Hypothalamus (tissue), 51 donors: ENCODE measurements at places on chromosomes 11 and 22.

- no peak for DNase-seq
These were observed 59.7 kb upstream of the RBFOX2 start for GRCh38 chr22:36088292-36088691.

DNA sequence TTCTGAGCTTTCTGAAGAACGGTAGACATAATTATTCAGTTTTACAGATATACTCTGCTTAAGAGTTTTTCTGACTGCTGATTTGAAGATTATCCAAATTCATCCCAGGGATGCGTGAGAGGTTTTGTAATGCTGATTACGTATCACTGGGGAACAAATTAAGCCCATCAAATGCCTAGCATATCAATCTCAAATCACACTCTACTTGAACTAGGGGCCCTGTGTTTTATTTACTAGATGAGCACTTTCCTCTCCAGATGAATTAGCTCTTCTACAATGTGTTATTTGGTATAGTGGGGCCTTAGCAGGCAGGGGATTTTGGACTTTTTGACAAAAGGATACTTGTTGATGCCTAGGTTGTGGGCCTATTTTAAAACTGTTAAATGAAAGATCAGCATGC is 177.9 kb downstream of the JRKL start:
- no peak for DNase-seq

GRCh38 chr11:46499821-46500220 is 94.0 kb downstream of the AMBRA1 start:
- no peak for DNase-seq

DNA sequence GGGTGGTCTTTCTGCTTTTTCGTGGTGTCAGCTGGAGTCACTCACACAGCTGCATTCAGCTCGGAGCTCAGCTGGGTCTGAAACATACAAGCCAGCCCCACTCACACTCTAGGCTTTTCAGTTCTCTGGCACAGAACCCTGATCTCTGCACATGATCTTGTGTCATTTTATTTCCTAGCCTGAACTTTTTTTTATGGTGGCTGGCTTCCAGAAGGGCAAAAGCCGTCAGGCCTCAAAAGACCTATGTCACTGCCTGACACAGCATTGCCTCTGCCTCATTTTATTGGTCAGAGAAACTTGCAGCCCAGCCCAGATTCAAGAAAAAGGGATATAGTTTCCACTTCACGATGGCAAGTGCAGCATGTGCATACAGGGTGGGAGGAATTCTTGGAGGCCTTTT is 117.8 kb downstream of the NTM start:
- no peak for DNase-seq

DNA sequence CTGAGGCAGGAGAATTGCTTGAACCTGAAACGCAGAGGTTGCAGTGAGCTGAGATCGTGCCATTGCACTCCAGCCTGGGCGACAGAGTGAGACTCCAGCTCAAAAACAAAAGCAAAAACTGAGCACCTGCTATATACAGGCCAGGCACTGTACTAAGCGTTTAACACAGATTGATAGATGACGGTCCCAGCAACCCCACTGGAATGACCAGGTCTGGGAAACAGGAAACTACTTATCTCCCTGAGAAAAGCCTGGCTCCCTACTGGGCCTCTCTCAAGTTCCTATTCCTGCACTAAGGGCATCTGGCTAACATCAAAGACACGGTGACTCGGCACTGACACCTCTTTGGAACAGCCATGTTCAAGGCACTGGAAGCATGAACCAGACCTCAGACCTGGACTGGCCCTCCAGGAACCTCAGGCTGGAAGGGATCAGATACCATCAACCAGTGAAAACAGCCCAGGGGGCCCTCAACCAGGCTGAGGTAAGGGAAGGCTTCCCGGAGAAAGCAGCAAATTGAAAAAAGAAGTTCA is 16.6 kb downstream of the ARAP1 start:
- no peak for DNase-seq

- no peak for DNase-seq
These were observed 92.0 kb downstream of the JRKL start for GRCh38 chr11:96481771-96482170.

DNA sequence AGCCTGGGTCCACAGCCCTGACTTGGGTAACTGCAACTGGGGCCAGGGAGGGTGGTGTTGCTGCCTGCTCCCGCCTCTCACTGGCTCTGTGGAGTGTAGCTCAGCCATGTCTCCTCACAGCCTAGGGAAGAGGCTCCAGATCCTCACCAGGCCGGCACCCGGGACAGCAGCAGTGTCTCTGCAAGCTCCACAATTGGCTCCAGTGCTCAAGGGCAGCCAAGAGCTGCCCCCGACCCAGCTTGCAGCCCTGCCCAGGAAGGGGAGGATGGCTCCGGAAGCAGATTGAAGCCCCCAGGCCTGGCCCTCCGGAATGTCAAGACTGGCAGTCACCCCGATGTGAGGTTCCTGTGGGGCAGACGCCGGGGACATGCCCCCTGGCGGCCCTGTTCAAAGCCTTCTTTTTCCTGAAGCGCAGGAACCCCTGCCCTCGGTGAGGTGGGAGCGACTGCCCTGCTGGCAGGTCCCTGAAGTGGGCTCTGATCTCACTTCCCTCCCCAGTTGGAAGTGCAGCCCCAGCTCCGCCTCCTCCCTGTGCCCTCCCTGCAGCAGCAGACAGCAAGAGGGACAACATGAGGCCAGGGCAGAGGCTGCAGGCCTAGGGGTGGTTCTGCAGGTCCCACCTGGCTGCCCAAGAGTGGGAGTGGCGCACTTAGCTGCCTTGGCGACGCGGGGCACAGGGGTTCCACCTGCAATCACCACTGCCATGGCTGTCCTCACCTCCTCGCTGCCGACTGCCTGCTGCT is 816.2 kb upstream of the LUZP2 start:
- DNase-seq, result no peak

DNA sequence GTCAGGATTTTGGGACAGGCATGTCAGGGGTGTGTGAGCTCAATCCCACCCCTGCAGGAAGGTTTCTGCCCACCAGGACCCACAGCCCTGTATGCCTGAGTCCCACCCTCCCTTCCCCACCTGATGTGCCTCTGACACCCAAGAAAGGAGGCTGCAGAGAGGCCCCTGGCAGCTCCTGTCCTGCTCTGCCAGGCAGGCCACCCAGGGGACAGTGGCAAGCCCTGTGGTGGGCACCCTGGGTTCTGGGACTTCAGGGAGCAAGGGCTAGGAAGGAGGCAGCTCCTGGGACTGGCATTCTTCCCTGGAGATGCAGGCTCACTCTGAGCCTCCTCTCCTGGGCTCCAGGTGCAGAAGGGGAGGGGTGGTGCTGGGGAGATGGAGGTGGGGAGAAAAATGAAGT is 234.5 kb upstream of the B3GAT1 start:
- no peak for DNase-seq

DNA sequence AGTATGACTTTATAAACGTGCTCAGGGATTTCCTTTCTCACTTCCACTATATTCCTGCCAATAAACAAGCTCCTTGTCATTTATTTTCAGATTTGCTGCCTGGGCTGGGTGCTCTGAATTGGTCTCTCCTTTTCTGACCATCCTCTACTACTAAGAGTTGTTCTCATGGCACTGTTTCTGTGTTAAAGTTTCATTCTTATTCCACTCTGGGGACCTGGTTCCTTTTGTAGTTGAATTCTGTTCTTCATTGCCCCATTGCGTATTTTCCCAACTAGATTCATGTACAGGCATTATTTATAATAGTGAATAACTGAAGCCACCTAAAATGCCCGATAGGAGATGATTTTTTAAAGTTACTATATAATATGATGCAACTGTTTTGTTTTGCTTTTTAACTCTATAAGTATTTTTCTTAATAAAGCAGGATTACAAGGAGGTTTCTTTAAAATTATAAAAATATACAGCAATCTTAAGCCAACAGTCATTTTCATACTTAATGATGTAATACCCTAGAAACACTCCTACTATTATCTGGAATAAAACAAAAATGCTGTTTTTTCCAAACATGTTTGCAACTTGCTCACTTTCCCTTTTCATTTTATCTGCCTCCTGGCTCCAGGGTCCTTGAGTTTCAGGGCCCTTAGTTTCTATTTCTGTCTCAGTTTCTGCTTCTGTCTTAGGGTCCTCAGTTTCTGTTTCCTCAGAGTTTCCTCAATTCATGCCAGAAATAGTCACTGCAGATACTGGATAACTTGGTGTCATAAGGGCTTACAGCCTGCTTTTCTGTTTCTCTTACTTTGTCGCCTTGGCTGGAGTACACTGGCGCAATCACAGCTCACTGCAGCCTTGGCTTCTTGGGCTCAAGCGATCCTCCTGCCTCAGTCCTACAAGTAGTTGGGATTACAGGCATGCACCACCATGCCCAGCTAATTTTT is 9.8 kb upstream of the FUT4 start:
- no peak for DNase-seq

GRCh38 chr11:112085822-112086421 is 634 bp downstream of the TIMM8B start:
- no peak for DNase-seq

GRCh38 chr11:3194016-3194816 is 24.4 kb downstream of the MRGPRG start:
- DNase-seq, result no peak

DNA sequence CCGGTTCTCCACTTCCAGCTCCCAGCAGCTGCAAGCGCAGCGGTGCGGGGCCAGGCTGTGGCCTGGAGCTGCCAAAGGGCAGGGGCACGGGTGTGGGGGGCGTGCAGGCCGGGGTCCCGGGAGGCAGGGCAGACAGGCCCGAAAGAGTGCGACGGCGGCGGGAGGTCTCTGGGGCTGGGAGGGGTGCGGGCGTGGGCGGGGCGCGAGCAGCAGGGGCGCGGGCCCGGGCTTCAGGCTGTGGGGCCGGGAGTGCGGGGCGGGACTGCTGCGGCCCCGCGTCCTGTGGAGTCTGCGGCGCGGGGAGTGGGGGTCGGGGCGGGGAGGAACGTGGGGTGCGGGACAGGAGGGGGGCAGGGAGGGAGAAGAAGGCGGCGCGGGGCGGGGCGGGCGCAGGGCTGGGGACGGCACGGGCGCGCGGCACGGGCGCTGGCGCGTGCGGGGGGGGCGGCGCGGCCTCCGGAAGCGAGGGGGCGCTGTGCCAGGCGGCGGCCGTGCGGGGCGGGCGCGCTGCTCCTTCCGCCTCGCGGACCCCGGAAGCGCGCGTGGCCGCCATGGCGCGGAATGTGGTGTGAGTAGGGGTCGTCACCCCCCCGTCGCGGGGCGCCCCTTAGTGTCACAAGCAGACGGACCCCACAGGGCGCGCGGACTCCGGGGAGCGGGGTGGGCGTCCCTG is at the start of gene MRPL23:
TSS of gene MRPL23 (plus strand) at position 521 of the 673 bp plus-strand sequence. CDS start at position 552, 31 bp downstream.
- no peak for DNase-seq

GRCh38 chr11:289712-290620 is 1.0 kb downstream of the PGGHG start:
- no peak for DNase-seq

DNA sequence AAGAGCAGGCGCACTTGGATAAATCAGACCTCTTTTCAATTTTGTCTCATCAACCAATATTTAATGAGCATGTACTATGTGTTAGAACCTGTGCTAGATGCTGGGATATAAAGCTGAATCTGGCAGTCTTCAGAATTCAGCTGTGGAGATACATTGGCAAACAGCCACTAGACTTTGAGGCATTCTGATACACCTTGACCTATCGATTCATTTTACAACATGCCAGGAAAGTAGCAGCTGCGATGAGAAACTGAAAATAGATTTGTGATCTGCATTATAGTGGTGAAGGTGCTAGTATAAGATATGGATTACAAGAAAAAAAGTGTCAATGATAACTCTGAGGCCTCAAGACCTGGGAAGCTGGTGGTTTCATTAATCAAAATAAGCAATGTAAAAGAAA is 1338.1 kb upstream of the TENM4 start:
- DNase-seq, result no peak

GRCh38 chr11:17572791-17573460 is 25.9 kb downstream of the OTOG start:
- no peak for DNase-seq

DNA sequence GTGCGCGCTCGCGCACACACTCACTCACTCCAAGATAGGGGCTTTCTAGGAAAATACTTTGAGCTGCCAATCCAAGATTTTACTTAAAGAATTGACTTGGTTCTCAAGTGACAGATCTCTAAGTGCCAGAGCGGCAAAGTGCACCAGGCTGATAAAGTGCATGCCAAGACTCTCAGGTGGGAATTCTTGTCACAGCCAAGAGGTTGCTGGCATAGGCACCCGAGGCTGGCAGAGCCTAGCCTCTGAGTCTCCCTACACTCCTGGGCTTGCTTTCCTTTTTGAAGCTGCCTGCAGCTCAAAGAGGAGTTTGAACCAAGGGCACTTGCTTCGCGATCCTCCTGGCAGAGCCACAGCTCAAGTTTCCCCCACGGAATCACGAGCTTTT is 2.5 kb upstream of the ADM start:
- no peak for DNase-seq

GRCh38 chr22:22936915-22937656 is 49.5 kb downstream of the IGLL5 start:
- DNase-seq, result no peak

- DNase-seq, result no peak
These were observed 53.0 kb downstream of the KREMEN1 start for GRCh38 chr22:29125844-29126243.

GRCh38 chr11:113151521-113151920 is 162.9 kb upstream of the TTC12 start:
- DNase-seq, result no peak

GRCh38 chr11:134330611-134331353 is 1.0 kb upstream of the GLB1L2 start:
- no peak for DNase-seq

DNA sequence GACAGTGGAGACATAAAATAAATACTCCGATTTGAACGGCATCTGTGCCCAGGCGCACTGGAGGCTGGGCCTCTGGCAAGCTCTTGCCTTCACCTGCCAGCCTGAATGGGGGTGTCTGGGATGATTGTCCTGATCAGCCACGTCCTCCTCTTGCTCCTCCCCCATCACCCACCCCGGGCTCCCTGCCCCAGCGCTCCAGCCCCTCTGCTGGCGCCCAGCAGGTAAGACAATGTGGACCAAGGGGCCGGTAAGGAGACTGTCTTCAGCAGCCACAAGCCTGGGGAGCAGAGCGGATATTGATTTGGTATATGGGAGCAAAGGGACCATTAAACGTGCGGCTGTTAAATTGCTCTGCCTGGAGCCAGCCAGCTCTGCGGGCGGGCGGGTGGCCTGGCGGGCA is 24.9 kb downstream of the WNT11 start:
- DNase-seq, result no peak

- DNase-seq, result no peak
These were observed 10.9 kb downstream of the TUG1 start for GRCh38 chr22:30979932-30980331.

GRCh38 chr11:66800720-66801428 is 42.4 kb upstream of the RCE1 start:
- DNase-seq, result no peak

- DNase-seq, result no peak
These were observed 43.0 kb upstream of the KLHL35 start for GRCh38 chr11:75475767-75476650.

DNA sequence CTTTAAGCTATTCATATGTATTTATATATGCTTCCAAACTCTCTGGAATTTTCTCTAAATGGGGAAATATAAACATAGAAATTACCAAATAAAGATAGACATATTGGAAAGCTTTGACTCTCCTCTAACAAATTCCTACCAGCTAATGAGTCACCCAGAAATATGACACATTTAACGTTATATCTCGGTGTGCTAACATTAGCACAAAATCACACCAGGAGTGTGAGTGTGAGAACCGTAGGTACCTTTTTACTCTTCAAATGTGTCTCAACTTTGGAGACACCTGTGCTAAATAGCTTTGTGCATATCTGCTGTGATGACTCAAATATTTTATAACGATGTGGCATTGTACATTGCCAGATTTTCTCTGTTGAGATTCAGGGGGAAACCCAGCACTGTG is 714.4 kb downstream of the METTL15 start:
- no peak for DNase-seq
